ENCODE measurements at places on chromosomes 3 and 15.

- DNase-seq = no peak
These were observed 130.2 kb downstream of the CHSY1 start for GRCh38 chr15:101121511-101122090.

DNA sequence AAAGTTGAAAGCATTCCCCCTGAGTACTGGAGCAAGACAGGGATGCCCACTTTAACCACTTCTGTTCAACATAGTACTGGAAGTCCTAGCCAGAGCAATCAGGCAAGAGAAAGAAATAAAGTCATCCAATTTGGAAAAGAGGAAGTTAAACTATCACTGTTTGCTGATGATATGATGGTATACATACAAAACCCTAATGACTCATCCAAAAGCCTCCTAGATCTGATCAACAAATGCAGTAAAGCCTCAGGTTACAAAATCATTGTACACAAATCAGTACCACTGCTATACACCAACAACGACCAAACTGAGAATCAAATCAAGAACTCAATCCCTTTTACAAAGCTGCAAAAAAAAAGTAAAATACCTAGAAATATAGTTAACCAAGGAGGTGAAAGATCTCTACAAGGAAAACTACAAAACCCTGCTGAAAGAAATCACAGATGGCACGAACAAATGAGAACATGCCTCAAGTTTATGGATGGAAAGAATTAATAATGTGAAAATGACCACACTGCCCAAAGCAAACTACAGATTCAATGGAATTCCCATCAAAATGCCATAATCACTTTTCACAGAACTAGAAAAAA is 40.3 kb downstream of the RPL39L start:
- no peak for DNase-seq

DNA sequence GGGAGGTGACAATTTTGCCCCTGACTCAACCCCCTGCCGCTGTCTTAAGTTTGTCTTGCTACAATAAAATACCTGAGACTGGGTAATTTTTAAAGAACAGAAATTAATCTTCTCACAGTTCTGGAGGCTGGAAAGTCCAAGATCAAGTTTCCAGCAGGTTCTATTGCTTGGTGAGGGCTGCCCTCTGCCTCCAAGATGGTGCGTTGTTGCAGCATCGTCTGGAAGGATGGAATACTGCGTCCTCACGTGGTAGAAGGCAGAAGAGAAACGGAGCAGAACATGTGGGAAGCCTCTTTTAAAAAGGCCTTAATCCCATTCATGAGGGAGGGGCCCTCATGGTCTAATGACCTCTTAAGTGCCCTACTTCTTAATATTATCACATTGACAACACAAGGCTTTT is 87.3 kb upstream of the SNTN start:
- no peak for DNase-seq

DNA sequence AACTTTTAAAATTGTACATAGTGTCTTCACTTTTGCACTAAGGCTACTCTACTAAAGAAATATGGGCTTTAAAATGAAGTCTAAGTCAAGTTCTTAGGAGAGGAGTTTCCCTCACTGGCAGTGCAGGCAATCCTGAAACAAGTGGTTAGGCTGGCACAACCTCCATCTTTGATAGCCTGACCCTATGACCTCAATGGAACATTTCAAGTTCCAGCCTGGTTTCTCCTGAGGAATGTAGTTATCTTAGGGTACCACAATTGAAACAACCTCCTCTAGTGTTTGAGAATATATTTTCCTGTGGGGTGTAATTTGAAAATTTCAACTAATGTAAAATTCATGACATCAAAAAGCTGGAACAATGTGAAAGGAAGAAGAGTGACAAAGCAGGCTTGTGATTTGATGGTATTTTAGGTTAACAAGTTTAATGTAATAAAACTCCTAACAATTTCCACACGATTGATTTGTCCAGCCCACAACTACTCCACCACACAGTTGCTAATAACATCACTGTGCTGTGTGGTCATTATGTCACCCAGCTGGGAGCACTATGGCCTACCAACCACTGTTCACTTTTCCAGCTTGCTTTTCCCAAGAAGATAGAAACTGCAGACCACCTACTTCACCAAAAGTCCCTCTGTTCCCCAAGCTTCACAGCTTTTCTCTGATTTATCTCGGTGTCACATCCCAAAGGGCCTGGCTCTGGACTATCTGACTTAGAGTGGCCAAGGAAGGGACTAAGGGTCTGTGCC is 1.8 kb downstream of the WWTR1 start:
- no peak for DNase-seq

DNA sequence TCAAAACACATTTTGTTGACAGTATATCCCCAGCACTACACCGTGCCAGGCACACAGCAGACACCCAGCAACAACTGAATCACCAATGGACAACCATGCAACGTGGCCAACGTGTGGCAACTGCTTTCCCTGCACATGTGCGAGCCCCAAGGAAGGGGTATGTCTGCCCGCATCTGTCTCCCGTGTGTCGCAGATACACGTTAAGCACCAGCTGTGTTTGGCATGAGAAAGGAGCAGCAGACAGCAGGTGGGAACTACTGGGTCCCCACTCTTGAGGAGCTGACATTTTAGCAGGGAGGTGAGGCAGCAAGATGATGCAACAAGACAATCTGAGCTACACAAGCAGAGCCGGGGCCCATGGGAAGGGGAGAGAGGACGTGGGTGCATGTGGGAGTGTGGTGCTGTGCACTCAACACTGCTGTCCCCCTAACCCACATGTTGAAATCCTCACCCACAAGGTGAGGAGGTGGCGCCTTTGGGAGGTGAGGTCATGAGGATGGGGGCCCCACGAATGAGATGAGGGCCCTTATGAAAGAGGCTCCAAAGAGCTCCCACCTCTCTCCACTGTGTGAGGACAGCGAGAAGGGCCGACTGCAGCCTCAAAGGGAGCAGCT is 56.2 kb downstream of the ROPN1B start:
- DNase-seq = no peak

DNA sequence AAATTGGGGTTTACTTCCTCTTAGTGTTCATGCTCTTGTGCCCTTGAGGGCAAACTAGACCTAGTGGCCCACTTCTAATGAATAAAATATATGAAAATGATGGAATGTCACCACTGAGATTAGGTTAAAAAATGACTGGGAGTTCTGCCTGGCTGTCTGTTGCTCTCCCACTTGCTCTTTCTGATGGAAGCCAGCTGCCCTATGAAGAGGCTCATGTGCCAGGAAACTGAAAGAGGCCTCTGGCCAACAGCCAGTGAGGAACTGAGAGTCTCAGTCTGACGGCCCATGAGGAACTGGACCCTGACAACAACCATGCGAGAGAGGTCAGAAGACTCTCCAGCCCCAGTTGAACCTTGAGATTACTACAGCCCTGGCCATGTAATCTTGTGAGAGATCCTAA is 107.1 kb upstream of the FHIT start:
- peak; percentile 59 for DNase-seq

DNA sequence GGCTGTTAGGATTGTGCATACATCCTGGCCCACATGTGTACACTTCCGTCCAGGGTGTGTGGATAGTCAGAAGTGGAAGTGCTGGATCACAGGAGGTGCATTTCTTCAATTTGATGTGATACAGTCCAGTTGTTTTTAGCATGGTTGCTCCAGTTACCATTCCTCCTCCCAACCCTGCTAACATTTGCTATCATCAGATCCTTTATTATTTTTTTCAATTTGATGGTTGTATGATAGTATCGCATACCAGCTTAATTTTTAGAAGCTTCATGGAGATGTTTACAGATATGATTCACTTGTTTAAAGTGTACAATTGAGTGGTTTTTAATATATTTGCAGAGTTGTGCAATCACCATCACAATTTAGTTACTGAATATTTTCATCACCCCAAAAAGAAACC is 202.7 kb downstream of the ITPR1 start:
- no peak for DNase-seq

DNA sequence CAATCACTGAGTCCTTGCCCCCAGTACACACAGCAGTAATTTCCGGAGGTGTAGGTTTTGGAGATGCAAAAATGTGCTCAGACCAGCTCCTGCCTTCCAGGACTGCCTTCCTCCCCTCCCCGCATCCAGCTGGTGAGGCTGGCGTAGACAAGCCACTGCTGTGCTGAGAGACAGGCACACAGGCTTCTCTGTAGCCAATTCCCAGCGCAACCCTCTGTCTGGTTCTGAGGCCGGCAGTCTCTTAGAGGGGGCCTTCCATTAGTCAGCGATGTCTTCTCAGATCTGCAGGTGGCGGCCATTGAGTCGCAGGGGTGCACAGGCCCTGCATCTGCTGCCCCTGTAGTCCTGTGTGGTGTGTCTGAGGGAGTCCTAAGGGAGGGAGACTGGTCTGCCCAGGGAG is 114.4 kb downstream of the DNAJB8 start:
- DNase-seq = no peak

DNA sequence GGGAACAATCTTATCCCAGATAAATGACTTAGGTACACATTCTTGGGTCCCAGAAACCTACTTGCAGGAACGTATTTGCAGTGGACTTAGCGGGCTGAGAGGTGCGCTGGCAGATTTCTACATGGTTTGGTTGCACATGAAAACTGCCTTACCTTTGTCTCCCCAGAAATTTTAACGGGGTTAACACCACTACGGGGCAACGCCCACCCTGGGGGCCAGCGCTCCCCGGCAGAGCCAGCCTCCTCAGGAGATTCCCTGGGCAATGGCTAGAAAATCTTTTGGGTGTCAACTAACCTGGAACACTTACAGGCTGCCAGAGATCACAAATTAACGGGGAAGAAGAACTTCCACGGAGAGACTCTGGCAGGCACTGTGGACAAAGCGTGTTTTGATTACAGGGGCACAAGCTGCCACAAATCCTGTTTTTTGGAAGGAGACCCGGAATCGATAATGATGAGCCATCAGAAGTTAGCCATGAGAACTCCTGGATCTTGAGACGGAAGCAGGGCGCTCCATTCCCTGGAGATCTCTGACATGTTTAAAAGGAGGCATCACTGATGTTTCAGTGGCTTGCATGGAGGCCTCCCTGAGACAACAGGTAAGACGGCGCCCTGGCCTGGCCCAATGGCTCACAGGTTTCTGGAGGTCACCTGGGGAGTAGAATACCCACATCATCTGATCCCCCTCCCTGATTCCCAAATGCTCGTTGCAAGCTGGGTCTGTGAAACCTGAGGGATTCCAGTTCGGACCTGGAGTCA is 288.9 kb downstream of the ADAMTS17 start:
- DNase-seq = no peak

GRCh38 chr3:77885381-77885780 is 845.5 kb downstream of the ROBO2 start:
- no peak for DNase-seq

GRCh38 chr3:44680921-44681455 is 31.5 kb upstream of the ZNF502 start:
- DNase-seq = no peak

DNA sequence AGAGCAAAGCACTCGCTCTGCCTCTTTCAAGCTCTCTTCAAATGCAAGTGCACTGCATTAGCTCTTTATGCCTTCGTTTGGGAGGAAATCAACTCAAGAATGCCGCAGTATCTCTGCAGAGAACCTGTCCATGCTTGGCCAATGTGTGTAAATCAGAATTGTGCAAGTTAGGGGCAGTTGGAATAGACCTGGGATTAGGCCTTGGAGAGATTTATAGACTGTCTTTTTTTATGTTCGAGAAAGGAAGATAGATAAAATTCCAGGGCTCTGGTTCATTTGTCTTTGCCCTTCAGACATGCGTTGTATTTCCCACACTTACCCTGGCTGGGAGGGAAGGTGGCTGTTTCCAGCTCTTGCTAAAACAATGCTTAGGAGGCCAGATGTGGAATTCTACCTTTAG is 163.7 kb downstream of the MOBP start:
- no peak for DNase-seq

GRCh38 chr3:25536521-25537391 is 108.7 kb downstream of the RARB start:
- DNase-seq = no peak

GRCh38 chr3:145490088-145491048 is 670.6 kb downstream of the PLOD2 start:
- DNase-seq = no peak

GRCh38 chr3:40516201-40516600 is 8.6 kb upstream of the ZNF621 start:
- no peak for DNase-seq
